ENCODE measurements at places on chromosomes 7 and 10.

- no peak for DNase-seq
Observed at GRCh38 chr7:17434191-17434590, 135.7 kb downstream of the AHR start.

GRCh38 chr7:142873871-142874270, 11.7 kb downstream of the TRPV6 start:
- DNase-seq: no peak

- DNase-seq: no peak
Observed at GRCh38 chr7:120760050-120760449, 97.9 kb downstream of the TSPAN12 start.

- no peak for DNase-seq
Observed at GRCh38 chr7:92648067-92648466, 57.9 kb upstream of the FAM133B start.

GRCh38 chr10:122293156-122293960, 22.3 kb downstream of the BTBD16 start:
- DNase-seq: no peak

DNA sequence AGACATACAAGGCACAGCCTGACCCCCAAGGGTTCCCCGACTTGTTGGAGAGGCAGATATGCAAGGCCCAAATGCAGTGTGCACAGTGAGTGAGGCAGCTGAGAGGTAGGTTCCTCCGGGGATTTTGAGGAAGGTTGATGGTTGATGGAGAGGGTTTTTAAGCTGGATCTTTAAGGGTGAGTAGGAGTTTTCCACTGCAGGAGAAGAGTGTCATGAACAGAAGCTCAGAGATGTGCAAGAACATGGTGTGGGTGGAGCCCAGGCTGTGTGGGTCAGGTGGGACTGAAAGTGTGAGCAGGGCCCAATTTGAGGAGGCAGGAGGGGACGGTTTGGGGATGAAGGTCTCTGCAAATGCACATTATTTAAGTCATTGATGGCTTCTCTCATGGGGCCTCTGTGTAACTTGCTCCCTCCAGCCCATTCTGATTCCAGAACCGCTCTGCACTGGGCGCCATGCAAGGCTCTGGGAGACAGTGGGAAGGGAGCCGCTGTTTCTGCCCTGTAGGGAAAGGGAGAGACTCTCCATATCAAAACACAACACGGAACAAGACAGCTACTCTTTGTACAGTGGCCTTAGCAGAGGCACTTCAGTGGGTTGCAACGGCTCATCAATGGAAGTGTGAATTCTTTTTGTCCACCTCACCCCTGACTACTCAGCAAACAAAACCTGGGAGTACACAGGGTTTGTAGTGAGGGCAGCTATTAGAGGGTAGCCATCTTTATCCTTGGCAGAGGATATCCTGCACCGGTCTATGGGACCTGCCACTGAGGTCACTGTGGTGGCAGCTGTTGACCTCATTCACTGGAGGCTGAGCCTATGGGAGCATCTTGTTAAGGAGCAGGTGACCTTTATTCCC, 29.7 kb downstream of the RAMP3 start:
- DNase-seq: no peak

Measured in fibroblast of the aortic adventitia (primary cell).